ENCODE measurements at places on chromosomes 5 and 9.

DNA sequence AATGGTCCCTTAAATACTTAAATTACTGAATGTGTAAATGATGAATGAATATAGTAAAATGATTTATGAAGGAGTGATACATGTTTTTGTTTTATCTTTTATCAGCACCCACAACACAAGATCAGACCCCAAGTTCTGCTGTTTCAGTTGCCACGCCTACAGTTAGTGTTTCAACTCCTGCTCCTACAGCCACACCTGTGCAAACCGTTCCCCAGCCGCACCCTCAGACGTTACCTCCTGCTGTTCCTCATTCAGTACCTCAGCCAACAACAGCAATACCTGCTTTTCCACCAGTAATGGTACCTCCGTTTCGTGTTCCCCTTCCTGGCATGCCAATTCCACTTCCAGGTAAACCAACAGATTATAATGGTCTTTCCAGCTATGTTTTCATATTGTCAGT, 16.3 kb downstream of the TCERG1 start:
- DNase-seq: no peak

GRCh38 chr5:177025101-177025601, 2.7 kb downstream of the ZNF346 start:
- DNase-seq: no peak

GRCh38 chr9:71824257-71824656, 55.9 kb upstream of the CEMIP2 start:
- DNase-seq: no peak

GRCh38 chr5:138962614-138963370, 87.7 kb upstream of the LRRTM2 start:
- DNase-seq: no peak

DNA sequence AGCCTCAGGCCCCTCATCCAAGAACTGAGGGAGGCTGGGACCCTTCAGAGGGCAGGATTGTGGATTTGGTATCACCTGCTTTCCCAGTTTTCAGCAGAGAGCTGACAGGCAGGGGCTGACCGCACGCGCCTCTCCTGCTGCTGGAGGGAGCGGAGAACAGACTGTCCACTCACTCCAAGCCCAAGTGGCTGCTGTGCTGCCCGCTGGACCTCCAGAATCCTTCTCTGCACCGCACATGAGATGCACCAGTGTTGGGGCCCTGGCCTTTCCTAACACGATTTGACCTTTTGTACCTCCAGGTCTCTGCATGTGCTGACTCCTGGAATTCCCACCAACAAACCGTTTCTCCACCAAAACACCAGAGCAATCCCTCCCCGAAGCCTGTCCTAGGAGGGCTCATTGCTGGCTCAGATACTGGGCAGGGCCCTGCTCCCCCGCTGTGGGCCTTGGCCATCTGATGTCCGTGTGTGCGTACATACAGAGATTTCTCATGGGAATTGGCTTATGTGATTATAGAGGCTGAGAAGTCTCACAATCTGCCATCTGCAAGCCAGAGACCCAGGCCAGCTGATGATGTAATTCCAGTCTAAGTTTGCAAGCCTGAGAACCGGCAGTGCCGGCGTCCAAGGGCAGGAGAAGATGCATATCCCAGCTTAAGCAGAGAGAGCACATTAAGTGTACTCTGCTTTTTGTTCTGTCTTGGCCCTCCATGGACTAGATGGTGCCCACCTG, 141.7 kb downstream of the GADD45G start:
- no peak for DNase-seq

DNA sequence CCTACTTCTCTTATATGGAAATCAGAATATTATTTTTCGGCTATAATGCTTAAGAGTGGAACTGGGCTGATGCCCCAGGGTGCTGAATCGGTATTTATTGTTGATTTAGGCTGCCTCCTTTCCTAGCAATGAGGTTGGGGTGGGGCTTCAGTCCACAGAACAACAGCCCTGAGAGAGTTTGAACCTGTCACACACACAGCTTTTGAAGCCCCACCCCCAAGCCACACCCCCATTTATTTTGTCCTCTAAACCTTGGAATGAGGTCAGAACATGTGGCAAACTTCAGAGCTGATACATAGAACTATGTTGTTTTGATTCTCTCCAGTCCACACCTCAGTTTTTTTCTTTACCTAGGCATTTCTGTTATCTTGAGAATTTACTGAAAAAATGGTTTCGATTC, 51.7 kb upstream of the CAMK4 start:
- no peak for DNase-seq

DNA sequence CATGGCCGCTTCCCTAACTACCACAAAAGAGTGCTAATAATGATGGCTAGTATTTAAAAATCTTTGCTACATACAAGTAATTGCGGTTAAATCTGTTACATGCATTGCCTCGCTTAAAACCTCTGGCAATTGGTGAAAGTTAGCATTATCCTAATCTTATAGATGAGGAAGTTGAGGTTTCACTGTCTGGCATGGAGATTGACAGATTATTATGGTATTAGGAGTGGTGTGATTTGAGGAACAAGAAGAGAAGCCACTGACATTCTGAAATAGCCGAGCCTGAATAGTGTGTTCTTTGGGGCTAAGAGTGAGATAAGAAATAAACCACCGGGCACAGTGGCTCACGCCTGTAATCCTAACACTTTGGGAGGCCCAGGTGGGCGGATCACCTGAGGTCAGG, 45.3 kb upstream of the DPYSL3 start:
- peak; percentile 31 for DNase-seq

DNA sequence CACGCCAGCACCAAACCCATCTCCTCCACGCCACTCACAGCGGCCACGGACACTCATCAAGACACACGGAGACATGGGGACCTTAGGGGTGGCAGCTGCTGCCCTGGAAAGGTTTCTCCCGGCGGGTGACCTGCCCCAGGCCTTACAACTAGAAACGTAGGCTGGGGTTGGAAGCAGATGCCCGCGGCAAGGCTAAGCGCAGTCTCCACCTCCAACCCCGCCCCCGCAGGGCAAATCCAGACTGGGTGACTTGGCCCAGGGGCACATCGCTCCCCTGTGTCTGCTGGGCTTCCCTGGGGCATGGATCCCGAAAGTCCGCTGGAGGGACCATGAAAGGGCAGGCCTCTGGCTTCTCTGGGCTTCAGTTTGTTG, 12.0 kb upstream of the ASS1 start:
- DNase-seq: no peak

DNA sequence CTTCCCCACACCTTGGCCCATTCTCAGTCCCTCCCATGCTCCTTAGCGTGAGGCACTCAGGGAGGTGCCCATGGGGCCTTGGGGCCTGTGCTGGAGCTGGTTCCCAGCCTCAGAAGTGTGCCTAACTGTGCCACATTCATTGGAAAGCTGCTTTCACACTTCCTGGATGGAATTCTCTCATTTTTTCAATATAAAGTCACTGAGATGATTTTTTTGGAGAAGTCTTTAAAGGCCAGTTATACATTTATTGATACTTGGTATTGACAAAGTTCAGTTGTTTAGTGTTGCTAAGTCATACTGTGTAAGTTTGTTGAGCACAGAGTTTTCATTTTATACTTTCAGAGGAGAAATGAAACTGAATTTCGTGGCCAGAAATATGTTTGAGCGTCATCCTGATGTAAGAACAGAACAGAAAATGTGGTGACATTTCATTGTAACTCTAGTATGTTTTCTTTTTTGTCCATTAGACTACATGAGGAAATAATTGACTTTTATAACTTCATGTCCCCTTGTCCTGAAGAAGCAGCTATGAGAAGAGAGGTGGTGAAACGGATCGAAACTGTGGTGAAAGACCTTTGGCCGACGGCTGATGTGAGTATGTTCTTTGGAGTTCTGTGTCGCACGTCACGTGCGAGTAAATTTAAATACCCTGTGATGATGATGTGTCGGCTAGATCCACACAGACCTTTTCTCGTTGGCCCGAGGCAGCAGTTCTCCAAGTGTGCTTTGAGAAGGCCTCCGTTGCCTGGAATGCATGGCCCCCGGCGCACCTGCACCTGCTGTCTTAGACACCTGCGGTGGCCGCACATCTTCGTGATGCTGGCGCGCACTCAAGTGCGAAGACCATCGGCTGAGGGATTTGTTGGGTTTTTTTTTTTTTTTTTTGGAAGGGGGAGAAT, 24.1 kb downstream of the TENT4A start:
- DNase-seq: no peak

DNA sequence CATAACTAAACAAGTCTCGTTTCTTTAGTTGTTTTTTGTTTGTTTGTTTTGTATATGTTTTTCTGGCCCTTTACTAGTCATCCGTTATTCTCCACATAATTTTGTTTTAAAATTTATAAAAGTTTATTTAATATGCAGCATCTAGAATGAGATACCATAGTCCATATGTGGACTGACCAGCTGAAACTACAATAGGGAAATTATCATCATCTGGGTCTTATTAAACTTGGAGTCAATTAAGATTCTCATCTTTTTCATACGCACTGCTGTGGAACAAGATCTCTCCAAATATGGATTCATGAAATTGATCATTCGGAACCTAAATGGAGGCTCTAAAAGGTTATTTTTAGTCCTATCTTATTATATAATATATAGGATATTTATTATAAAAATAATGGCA, 99.3 kb downstream of the FGF1 start:
- no peak for DNase-seq

Measured in KBM-7 (cell line).